ENCODE measurements at places on chromosomes 16 and 17. TPM values are rescaled to one million over a fixed set of nuclear protein-coding genes. Genes with fewer than 3 reads are reported as not detected.
A peak's percentile ranks its signal among the peaks of the same experiment; 100 is the strongest.

DNA sequence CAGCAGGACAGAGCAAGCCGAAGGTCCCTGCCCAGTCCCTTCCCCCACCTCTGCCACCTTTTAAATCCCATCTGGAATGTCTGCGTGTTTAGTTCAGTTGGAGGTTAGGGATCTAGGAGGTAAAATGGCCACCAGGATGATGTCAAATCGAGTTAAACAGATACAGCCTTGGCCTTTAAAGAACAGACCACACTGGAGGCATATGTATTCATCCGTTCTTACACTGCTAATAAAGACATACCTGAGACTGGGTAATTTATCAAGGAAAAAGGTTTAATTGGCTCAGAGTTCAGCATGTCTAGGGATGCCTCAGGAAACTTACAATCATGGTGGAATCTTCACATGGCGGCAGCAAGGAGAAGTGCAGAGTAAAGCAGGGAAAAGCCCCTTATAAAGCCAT is 167.8 kb upstream of the CACNG5 start:
- no peak for DNase-seq

GRCh38 chr16:70476272-70477020 is 22.1 kb downstream of the FCSK start:
- no peak for DNase-seq

Gene CIBAR2
- not detected for total RNA-seq

Gene SEZ6L2
- 0.43 TPM for total RNA-seq

DNA sequence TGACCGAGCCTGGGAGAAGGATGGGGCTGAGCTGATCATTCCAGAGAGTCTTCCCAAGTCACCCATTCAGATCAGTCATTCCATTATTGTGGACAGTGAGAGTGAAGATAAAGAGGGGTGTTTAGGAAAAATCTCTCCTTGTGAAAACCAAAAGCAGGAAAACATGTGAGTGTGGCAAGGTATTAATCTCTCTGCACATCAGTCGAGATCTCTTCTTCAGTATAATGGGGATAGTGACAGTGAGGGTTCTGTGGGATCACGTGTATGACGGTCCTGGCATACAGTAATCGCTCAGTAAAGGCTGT is 35.4 kb downstream of the CHD9 start:
- DNase-seq, result no peak

Gene GRAP
- total RNA-seq, result 2.0 TPM

- DNase-seq, result peak; percentile 82
These were observed 863 bp downstream of the ADCY9 start for GRCh38 chr16:4115209-4115948.

DNA sequence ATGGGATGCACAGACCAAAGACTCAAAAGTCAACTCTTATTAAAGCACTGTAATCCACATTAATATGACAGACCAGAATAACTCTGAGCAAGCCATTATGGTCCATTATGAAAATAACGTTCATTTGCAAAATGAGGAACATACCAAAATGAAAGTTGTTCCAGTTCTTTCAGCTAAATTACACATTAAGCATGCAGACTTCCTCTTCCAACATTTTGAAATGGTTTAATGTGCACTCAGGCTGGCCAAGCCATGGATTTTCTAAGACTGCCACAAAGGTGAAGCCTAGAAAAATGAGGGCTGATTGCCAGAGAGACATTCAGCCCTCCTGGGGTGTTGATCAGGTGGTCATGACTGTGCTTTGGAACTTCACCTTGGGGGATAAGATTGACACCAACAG is 56.7 kb upstream of the NOG start:
- no peak for DNase-seq

DNA sequence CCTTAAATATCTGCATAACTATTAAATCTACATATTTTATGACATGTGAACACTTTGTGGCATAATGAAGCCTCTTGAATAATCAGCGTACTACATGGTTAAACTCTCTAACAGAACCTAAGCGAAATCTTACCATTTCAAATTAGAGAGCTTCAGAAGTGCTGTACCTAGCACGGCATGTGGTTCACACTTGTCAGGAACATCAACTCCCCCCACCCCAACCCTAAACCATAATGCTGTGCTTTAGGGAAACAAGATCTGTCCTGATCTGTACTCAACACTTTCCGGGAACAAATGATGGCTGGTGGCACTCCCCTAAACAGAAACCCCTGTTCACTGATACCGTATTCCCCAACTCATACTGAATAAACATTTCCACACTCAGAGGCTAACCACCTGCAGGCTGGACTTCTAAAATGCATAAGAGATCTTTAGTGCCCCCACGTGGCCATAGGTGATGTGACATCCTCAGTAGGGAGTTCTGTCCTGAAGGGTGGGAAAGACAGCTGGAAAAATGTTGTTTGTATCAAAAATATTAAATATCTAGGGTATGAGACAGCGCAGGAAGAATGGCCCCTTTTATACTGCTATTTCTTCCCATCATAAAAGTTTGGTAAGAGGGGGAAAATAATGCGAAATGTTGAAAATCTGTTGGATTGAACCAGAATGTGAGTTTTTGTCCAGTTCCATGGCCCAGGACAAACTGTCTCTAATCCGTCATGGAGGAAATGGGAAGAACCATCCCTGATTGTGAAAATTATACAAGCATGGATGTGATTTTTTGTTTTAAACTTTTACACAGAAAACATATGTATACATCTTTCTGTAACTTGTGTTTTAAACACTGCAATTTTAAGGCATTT is 88.6 kb downstream of the USP31 start:
- DNase-seq, result peak; percentile 67

Gene MT1F
- 2.2 TPM for total RNA-seq

Gene IGFBP4
- total RNA-seq, result 228 TPM

- peak; percentile 9 for DNase-seq
These were observed 3.4 kb downstream of the HROB start for GRCh38 chr17:44144966-44145739.

- no peak for DNase-seq
These were observed 92.9 kb upstream of the ZNF750 start for GRCh38 chr17:82932518-82933310.

- no peak for DNase-seq
These were observed 1.6 kb downstream of the ITGAE start for GRCh38 chr17:3799181-3799945.

Gene NLE1
- 3.1 TPM for total RNA-seq

Gene CD79B
- 6.9 TPM for total RNA-seq

Gene ACSM5
- 1.5 TPM for total RNA-seq

GRCh38 chr16:19935694-19936093 is 51.0 kb upstream of the GPRC5B start:
- no peak for DNase-seq

DNA sequence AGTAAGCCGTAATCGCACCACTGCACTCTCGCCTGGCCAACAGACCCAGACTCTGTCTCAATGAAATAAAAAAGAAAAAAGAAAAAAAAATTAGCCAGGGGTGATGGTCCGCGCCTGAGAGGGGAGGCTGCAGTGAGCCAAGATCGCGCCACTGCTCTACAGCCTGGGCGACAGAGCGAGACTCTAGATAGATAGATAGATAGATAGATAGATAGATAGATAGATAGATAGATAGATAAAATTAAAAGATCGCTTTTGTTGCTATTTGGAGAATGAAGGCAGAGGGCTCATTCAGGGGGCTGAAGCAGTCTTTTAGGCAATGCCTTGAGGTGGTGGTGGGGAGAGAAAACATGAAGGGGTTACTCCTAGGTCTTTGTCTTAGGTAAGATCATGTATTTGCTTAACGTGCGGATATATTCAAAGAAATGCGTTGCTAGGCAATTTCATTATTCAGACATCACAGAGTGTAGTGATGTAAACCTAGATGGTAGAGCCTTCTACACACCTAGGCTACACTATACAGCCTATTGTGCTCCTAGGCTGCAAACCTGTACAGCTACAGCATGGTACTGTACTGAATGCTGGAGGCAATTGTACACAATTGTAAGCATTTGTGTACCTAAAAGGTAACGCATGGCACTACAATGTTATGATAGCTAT is 4.3 kb upstream of the HES7 start:
- no peak for DNase-seq

Gene DNAI2
- not detected for total RNA-seq
